Inflammatory macrophage treated with lipopolysaccharide for 4 hours (primary cell): ENCODE measurements at places on chromosomes 5 and 9.
A peak's percentile ranks its signal among the peaks of the same experiment; 100 is the strongest.

- DNase-seq: no peak
Observed at GRCh38 chr9:116232424-116233159, 79.0 kb downstream of the PAPPA start.

- DNase-seq: no peak
Observed at GRCh38 chr5:63053019-63053638, 474.5 kb downstream of the LRRC70 start.

GRCh38 chr9:130477564-130477963 lies 32.8 kb downstream of the ASS1 start:
- no peak for DNase-seq

- DNase-seq: no peak
Observed at GRCh38 chr5:147743678-147744374, 38.7 kb downstream of the JAKMIP2 start.

DNA sequence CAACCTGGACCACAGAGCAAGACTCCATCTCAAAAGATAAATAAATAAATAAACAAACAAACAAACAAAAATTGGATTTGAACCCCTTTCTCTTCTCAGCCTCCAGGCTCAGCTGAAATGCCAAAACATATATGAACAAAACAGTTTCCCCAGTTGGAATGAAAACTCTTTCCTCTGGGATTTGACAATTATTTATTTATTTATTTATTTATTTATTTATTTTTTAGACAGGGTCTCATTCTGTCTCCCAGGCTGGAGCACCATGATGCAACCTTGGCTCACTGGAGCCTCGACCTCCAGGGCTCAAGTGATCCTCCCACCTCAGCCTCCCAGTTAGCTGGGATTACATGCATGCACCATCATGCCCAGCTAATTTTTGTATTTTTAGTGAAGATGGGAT lies 6.0 kb upstream of the STXBP1 start:
- DNase-seq: no peak

GRCh38 chr5:151869843-151870242 lies 54.8 kb downstream of the GLRA1 start:
- no peak for DNase-seq

GRCh38 chr9:93668261-93668871 lies 92.0 kb downstream of the PHF2 start:
- no peak for DNase-seq

- DNase-seq: no peak
Observed at GRCh38 chr9:136566901-136567300, 21.1 kb upstream of the NOTCH1 start.

GRCh38 chr9:7053903-7054302 lies 296.1 kb downstream of the KDM4C start:
- no peak for DNase-seq

DNA sequence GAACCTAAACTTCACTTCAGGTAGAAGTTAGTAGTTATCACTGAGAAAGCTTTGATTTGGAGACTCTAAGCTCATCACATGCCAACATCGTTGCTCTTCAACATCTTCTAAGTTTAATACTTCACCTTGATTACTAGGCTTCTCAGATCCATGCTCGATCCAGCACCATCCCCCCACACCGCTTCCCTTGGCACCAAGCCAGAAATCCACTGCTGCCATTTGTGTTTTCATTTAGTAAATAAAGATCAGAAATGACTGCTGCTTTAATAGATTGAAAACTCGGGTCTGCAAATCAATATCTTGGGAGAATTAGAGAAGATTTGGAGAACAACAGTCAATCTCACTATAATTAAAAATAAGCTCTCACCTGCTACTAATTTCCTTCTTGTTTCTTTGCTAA lies 214.7 kb upstream of the NR4A3 start:
- DNase-seq: no peak

- no peak for DNase-seq
Observed at GRCh38 chr9:33101104-33101951, 24.9 kb upstream of the SMU1 start.

DNA sequence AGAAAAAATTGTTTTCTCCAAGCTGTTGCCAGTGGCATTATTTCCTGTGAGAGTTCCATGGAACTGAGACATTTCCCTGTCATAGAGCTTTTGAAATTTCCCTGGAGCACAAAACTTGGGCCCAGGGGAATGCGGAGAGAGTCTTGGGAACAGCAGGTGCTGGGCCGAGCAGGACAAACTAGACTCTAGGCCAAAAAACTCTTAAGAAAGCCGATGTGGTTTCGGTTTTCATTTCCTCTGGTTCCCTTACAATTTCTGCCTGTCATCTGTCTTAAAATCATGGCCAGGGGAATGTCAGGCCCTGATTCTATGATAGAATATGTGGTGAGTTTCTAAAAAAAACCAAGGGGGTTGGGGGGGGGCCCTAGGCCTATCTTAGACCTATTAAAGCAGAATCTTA lies 4.6 kb downstream of the SLC35A4 start:
- DNase-seq: peak; percentile 80

GRCh38 chr5:139668064-139668880 lies 20.1 kb downstream of the CXXC5 start:
- DNase-seq: peak; percentile 82

GRCh38 chr9:136855461-136856078 lies 3.4 kb downstream of the MAMDC4 start:
- DNase-seq: no peak

GRCh38 chr9:37348917-37349316 lies 73.6 kb upstream of the GRHPR start:
- DNase-seq: no peak

DNA sequence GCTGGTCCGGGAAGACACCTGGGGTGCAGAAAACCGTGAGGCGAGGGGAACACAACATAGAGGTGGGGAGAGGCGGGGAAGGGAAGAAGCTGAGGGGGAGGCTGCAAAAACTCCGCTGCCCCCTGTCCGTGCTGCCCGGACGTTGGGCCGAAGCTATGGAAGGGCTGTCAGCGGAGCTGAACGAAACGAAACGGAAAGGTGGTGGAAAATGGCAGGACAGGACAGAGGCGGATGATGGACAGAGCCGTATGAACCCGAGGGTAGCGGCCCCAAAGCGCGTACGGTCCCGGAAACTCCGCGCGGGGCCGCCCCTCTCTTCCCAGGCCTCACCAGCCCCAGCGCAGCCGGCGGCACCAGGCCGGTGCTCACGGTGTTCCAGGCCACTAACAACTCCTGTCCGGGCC lies 272 bp downstream of the ANAPC2 start:
- peak; percentile 7 for DNase-seq

DNA sequence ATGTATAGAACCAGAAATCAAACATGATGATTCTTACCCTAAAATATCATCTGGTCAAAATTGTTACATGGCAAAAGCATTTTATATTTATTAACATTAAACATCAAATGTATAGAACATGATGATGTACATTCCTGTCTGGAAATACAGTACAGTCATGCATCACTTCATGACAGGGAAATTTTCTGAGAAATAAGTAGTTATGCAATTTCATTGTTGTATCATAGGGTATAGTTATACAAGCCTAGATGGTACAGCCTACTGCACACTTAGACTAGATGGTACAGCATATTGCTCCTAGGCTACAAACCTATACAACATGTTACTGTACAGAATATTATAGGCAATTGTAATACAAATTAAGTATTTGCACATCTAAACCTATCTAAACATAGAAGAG lies 64.6 kb upstream of the VCAN start:
- DNase-seq: peak; percentile 80

DNA sequence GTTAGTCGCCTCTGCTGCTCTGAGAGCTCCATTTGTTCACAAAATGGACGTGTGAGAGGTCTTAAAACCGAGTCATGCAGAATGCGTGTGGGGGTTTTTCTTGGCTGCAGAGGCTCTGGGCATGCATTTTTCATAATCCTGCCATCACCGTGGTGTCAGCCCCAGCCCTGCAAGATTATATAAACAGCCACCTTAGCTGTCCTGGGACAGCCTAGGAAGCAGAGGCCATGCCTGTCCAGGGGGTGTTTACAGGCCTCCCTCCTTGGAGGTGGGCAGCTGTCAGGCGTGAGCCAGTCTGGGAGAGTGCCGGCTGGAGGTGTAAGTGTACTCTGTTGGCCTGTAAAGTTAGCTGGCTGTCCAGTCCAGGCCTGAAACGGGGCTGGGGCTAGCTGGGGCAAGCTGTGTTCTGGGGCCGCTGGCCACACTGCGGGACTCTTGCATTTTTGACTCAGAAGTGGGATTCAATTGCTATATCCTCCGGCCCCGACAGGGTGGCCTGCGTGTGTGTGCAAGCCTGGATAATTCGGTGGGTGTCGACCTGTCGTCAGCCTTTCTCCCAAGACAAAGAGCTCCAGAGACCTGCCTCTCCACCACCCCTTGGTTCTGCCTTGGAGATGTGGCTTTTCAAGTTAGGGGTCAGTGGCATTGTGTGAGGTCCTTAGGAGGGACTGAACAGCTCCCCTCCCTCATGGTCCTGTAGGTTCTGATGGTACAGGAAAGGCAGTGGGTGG lies 2.4 kb downstream of the WNK2 start:
- DNase-seq: no peak

DNA sequence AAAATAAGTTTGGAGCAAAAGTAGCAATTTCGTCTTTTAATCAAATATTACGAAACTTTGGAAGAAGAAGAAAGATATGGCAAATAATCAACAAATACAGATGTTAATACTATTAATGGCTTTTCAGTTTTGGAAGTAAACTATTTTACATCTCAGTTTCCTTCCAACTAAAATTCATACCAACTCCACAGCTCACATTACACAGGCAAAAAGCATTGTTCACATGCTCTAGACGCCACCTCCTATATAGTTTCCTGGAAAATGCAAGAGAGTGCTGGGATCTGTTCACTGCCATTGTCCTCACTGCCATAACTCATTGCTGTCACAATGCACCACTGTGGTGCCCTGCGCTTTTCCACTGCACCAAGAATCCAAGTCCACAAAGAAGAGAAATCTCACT lies 149.0 kb upstream of the FTMT start:
- no peak for DNase-seq

DNA sequence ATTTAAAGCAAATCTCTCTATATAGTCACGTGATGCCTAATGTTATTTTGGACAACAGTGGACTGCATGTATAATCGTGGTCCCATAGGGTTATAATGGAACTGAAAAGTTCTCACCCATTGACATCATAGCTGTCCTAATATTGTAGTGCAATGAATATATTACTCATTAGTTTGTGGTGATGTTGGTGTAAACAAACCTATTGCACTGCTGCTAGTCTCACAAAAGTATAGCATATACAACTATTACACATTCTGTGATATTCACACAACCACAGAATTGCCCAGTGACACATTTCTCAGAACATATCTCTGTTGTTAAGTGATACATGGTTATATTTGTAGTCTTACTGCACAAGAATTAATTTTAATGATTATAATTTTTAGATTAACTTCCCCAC lies 37.7 kb downstream of the IPO11 start:
- no peak for DNase-seq
